ENCODE measurements at places on chromosomes 12 and 14.

DNA sequence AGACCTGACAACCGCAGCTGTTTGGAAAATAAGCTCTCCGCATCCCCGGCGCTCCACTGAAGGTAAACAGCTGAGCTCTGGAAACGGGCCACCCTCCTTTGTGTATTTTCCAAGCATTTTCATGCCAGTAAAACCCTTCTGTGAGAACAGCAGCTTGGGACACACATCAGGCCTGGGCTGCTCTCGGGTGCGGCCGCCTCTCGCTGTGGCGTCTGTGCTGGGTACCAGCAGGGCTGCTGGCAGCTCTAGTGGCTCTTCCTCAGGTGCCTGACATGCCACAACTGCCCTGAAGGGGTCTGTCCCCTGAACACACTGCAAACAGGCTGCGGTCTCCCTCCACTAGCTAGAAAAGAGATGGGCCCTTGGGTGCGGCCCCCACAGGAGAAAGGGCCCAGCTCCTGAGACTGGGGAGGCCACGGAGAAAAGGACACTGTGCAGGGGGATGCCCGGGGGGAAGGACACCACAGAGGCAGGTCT is 96.3 kb downstream of the ITPK1 start:
- DNase-seq, result no peak

DNA sequence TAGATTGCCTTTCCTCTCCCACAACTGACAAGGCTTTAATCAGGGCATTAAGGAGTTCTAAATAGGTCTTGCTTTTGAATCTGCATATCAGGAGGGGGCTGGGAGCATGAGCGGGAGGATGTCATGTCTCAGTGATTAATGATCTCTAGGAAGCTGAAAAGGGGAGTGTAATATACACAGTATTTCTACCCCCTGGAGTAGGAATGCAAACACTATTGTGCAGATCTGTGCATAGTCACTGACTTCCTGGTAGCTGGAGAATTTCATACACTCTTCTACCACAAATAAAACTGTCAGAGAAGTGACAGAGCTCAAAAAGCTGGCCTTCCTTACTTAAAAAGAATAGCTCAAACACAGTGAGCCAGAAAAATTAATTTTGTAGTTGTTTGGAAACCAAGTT is 65.8 kb downstream of the RIC8B start:
- DNase-seq, result no peak

DNA sequence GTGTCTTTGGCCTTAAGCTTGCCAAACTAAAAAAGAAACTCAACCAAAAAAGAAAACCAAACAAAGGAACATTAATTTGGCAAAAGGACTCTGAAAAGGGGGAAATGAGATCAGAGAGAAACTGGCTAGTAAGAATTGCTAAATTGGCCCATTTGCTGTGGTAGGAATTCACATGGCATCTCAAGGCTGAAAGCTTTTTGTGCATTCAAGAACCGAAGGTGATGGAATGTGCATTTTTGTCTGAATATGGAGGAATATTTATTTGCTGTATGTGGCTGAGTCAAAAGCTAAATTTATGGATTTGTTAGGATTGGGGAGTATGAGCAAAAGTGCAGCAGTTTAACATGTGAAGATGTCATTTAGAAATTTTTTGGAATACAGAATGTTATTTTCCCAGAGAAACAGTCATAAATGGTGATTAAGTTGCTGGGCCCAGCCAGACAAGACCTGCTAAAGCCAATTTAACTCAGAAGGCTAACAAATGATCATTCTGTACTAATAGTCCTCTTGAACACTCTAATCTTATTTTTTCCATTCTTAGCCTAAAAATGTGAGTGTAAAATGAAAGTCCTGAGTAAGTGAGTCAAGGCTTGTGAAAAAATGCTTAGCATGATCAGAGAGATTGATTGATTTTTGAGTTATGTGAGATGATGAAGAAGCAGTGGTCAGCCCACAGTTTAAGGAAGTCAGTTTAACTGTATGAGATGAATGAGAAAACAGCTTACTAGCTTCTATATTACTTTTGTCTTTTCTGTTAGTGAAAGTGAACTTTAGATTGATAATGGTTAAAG is 94.1 kb downstream of the ANO6 start:
- DNase-seq, result no peak

DNA sequence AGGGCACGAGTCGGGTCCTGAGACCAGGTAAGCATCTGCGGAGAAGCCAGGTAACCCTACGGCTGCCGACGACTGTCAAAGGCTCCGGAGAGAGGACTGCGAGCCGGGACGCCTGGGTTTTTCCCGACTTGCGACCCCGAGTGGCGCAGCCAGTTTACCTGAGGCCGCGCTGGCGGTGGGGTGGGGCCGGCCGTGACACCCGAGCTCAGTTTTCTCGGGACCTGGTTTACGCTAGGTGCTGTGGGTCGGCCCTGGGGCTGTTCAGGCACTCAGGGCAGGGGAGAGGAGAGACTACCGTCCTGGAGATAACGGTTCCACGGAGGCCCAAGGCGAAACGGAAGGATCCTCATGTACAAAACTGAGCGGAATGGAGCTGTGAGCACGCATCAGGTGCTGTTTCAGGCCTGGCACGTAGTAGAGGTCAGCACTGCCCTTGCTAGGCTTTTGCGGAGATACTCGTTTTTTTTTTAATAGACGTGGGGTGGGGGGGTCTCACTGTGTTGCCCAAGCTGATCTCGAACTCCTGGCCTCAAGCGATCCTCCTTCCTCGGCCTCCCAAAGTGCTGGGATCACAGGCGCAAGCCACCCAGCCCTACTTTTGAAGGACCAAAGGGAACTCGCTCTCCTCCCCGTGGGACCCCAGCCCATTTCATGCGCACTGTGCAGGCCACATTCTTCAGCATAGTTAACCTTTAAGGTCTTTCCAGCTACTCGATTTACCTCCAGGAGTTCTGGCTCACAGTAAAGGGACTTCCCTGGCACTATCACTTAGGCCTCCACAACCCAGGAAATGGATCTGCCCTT is 471 bp downstream of the MTRFR start:
- DNase-seq, result no peak

DNA sequence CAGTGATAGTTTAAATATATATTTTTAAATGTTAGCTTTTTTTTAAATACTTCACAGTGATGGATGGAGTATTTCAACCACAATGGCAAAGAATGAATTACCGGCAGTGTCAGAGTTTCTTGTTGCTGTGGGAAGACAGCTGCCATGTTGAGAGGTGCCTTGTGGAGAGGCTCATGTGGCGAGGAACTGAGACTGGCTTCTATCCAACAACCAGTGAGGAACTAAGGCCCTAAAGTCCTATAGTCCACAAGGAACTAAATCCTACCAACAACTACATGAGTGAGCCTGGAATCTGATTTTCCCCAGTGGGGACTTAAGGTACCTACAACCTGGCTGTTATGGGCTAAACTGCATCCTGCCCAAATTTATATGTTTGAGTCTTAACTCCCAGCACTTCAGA is 220.2 kb upstream of the PLEKHG7 start:
- DNase-seq, result no peak

DNA sequence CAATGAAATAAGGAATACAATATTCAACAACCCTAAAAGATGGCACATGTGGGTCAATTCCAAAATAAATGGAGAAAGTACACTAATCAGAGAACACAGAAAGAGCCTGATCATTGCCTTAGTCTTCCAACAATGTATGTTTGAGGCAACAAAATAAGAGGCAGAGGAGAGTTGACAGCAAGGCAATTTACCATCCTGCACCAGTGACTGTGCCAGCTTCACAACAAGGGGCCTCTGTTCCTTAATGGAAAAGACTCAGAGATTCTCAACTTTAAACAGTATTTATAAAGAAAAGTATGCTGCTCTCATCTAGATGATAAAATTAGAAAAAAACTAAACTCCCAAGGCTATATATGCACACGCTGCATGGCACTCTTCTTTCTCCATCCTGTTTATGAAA is 25.9 kb downstream of the EPS8 start:
- no peak for DNase-seq

- DNase-seq, result no peak
Measured at GRCh38 chr12:66999141-66999540, 270.0 kb upstream of the CAND1 start.

GRCh38 chr12:1972260-1972659 is 32.0 kb downstream of the DCP1B start:
- DNase-seq, result no peak

DNA sequence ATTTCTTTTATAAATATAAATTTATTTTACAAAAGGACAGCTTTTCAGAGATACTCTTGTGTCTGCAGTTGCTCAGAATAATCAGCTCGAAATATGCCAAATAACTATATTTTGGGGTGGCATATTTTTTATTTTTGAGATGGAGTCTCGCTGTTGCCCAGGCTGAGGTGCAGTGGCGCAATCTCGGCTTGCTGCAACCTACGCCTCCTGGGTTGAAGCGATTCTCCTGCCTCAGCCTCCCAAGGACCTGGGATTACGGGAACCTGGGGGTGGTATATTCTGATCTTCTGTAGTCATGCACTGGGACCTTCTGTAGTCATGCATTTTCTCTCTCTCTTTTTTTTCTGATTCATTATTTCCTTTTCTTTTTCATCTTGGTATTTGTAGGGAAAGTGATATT is 135.0 kb upstream of the AMIGO2 start:
- no peak for DNase-seq

DNA sequence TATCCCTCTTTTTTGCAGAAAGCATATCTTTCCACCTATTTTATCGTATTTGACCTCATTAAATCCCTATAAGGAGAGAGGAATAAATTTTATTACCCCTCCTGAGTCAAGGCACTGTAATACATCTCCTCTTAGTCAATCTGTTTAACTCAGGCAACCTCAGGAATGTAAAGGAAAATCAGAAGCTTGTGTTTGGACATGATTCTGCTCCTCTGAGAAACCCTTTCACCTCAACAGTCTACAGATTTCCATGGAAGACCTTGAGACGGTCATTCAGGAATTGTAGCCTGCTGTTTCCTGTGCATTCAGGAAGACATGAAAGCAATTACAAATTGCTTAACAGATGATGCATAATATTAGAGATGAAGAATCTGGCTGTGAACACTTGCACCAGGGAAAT is 360.8 kb downstream of the PAWR start:
- no peak for DNase-seq

GRCh38 chr12:13127444-13127843 is 24.0 kb upstream of the GSG1 start:
- DNase-seq, result no peak

DNA sequence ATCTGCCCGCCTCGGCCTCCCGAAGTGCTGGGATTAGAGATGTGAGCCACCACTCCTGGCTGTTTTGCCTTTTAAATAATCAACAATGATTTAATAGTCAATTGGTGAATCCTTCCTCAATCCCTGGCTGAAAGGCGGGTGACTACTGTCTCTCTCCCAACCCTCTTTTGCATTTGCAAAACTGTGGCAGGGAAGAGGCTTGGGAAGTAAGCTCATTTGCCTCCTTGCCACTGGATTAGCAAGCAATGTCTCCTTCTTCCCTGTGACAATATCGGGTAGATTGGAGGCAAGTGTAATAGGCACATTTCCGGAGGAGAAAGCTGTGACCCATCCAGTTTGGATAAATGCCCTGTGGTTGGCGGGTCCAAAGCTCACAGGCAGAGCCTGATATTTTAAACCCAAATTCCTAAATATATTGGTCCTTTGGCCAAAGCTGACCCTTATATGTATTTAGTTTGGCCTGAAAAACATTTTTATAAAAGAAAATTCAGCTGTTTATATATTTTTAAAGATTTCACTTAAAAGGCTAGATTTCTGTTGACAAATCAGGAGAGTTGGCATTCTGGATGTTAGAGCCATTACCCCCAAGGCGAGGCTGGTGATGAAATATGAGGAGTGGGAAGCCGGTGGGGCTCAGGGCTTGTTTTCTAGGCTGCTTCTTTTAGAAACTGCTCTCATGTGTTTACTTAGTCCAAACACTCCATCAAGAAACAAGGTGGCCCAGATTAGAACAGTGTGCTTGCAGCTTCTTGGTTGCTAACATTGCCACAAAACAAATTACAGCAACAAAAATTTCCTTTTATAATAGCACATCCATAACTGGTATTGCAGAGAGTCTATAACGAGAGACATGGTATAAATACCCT is 646.9 kb upstream of the TMEM132C start:
- DNase-seq, result no peak

DNA sequence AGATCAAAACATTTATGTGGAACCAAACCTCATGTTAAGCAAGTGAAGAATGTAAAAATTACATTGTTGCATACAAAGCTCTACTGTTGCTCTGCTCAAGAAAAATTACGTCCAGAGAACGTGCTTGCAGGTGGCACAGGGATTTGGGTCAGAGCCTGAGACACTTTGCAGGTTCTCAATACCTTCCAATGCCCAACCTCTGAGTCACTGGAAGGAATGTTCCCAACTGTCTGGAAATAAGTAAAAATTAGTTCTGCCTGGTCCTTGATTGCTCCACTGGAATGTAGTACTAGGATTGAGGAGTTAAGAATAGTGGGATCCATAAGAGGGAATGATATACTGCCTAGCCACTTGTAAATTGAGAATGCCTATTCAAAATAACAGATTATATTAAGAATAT is 2.8 kb upstream of the IFNG start:
- DNase-seq, result no peak

GRCh38 chr12:24888813-24889212 is 60.1 kb downstream of the BCAT1 start:
- no peak for DNase-seq

DNA sequence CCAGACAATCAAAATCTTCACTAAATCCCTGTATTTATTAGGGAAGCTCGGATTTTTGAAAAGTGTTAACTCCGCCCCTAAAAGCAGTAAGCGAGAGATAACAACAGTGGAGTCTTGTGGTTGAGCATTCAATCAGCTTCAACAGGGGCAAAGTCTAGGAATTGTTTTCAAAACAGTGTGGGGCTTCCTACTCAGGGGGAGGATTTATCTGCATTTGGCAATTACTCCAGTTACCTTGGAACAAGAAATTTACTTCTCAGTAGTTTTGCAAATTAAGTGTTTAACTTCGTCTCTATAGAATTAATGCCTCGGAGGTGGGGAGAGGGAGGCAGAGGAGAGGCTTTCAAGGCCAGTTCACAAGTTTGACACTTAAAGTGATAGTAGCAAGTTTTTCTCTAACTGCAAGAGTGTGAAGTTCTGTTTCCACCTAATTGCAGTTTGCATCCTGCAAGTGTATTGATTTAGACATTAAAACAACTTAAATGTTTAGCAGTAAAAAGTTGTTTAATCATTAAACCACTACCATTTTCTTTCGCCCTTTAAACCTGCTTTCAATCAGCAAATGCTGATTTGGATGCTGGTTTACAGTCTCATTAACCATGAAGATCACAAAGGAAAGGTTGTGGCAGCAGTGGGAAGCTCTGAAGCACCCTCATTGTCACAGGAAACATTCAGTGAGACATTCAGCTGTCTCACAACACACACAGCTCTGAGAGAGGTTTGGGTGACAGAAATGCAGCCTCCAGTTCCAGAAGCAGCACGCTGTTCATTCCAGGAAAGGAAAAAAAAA is 102.0 kb downstream of the HMGA2 start:
- DNase-seq, result no peak

GRCh38 chr12:63989301-63989845 is 144.9 kb downstream of the SRGAP1 start:
- no peak for DNase-seq

DNA sequence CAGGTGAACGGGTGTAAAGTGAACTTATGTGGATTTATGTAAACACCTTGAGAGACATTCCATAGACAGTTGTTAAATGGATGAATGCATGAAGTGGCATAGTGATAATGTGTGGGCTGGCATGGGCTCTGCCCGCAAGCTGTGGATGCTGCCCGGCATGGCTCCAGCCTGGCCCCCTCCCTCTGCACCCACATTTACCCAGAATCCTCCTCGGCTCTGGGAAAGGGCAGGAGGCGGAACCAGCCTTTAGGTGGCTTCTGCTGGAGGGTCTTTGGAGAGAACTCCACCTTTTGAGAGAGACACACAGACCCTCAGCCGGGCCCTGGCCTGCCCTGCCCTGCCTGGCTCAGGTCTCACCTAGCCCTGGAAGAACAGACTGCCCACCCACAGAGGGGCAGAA is 18.7 kb downstream of the RASAL1 start:
- DNase-seq, result no peak

Data from CD4-positive, alpha-beta memory T cell (primary cell).